ENCODE measurements at places on chromosomes 12 and 14.

DNA sequence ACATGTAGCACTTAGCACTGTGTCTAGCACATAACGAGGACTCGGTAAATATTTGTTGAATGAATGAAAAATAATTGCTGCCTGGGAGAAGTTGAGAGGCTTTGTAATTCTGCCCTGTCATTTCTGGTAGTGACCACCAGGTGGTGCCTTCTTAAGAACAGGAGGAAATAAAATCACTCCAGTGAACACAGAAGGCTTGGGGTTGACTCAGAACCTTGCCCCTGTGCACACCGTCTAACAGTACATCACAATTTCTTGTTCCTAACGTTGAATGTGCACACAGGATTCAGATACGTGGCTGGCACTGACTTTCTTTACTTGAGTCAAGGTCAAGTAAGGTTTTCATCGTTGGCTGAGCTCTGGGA, 91.8 kb downstream of the RGS6 start:
- DNase-seq = no peak

DNA sequence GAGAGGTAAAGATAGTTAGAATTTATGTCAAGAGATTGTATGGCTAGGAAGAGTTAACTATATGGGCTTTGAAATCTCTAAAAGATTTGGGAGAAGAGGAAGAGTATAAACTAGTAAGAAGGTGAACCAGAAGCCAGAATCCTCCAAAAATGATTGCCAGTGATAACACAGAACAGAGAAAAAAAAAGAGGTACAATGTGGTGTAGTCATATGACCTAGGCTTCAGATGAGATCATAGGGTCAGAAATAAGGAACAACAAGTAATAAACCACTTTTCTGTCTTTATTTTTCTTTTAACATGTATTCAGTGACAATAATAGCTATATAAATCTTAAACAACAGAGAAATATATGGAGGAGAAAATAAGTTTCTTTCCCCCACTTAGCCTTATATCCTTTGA, 2.0 kb upstream of the NECAP1 start:
- DNase-seq = no peak

DNA sequence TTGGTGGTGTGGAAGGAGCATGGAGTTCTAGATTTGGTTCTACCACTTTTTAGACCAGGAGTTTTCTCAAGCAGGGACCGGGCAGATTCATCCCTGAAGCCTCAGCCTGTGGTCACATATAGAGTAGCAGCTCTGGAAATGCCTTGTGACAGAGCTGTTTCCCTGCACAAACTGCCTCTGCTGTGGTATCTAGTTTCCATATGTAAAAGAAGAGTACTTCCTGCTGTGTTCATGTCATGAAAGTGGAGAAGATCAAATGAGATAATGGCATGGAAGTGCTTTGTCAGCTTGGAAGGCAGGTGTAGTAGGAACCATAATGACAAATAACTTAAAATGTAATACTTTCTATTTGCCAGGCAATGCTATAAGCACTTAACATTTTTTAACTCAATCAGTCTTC, 26.1 kb downstream of the OTUB2 start:
- DNase-seq = no peak

DNA sequence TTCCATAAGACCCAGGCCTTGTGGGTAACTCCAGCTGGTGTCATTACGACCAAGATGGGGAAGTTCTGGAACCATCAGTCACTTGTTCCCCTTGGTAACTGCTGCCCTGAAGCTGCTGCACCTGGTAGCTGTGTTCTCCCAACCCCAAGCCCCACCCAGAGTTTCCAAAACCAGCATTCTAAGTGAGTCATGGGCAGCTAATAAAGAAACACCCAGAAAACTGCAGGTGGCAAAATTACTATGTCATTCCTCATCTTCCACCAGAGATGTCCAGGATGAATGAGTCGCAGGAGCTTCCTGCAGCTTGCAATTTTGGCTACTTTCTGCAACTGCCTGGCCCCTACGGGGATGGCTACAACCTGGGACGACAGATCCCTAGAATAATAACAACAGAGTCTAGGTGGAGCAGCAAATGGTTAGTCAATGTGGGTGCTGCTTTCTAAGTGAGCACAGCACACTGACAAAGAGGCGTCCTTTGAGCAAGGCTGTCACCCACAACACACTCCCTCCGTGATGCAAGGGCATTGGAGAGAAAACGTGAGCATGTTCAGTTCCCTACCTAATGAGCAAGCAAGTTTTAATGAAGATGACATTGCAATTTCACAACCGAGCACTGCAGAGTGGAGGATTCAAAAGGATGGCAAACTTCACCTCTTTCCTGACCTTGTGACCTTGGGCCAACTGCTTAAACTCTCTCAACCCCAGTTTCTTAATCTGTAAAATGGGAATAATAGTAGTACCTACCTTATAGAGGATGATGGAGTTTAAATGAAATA, 301.4 kb upstream of the NOS1 start:
- DNase-seq = no peak
